Stimulated activated CD4-positive, alpha-beta T cell treated with anti-CD3 and anti-CD28 coated beads, Interleukin-15, amount 100 ng/mL, for 1 hour (primary cell): ENCODE measurements at places on chromosomes 4 and X.

DNA sequence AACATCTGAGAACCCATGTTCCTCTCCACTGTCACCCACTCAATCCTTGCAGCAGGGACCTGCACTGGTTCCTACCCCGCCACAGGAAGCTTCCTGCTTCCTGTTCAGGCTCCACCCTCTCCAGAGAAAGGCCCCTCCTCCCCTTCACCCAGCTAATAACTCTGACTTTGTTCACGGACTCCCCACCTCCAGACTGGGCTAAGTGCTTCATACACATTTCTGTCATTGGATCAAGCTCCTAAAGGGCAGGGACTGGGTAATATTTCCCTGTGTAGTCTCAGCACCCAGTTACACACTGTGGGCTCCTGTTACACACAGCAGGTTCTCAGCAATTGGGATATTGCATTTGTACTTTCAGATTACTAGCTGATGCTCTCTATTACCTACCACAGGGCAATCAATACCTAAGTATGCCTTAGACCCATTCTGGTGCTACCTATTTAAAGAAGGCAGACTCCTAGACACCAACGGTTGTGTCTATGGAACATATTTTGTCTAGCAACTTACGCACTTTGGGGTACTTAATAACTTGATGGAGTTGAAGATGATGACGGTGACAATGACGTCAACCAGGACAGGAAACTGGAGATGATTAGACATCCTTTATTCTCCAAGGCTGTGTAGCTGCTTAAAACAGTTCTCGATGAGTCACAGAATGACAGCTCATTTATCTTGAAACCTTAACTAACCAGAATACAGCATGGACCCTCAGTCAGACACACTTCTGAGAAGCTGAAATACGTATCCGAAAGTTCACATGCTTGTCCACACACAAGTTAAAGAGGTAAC is 58.1 kb downstream of the MAML3 start:
- DNase-seq = no peak

- DNase-seq = no peak
These were observed 73.6 kb upstream of the COX18 start for GRCh38 chr4:73142995-73143547.

GRCh38 chr4:22500128-22500611 is 15.7 kb downstream of the ADGRA3 start:
- DNase-seq = no peak

GRCh38 chr4:25487155-25487554 is 110.1 kb downstream of the ANAPC4 start:
- DNase-seq = no peak

DNA sequence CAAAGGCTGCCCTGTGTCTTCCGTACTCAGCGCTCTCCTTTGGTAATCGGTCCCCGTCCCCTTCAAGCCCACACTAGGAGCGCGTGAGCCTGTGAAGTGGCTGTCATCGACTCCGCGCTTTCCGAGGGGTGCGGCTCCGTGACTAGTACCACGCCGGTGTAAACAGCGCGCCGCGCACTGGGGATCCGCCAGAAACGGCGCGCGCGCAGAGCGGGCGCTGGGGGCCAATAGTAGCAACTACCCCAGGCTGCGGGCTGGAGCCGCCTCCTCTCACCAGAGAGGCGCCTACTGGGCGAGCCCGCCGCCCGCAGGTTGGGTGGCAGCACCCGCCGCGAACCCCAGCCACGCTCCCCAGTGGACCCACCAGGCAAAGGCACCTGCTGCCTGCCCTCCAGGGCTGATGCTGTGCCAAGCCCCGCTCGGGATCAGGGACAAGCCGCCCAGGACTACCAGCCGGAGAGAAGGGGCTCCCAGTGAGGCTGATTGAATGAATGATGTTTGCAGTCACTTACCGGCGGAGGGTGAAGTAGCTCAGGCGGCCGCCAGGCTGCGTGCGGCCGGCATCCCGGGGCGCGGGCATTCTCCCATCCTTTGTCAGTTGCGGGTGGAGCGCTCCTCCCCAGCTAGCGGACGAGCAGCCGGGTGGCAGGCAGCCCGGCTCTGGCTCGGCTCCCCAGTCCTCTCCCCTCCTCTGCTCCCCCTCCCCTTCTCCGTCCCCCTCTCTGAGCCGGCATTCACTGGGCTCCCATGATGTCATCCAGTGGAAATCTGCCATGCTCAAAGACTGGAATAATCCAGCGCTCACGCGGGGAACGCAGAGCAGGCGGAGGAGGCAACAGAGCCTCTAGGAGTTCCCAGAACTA is 370.3 kb upstream of the SMIM31 start:
- DNase-seq = no peak

DNA sequence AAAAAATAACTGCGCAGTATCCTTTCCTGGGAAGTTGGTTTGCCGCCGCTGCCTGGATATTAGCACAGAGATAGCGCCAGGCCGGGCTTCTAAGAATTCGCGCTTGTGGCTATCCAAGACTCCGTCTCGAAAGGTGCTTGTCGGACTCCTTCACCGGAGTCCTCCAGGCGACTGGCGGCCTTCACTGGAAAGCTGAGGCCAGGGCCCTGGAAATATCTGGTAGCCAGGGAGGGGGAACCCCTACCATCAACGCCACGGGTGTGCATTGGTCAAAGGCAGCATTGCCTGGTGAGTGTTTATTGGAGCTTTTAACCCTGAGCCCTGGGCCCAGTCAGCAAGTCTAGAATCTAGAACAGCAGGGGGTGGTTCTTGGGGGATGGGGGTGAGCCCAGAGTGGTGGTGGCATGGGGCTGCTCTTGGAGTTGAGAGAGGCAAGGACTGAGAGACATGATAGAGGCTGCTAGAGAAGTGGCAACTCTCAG is 577 bp upstream of the PIM2 start:
- DNase-seq = no peak

DNA sequence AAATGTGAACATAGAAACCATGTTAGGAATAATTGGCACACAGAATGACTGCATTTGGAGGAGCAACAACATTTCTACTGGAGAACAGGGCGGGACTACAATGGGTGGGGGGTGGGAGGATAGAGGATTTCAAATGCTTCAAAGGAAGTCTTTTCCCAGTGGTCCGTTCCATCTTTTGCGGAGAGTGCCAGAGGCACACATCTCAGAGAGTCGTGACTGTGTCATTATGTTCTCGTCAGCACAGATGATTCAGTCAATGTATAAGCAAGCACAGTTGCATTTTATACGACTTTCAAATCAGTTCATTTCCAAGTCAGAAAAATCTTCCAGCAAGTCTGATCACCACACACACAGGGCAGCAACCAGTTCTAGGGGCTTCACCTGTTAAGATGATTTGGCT is 22.7 kb upstream of the GPR50 start:
- DNase-seq = no peak

DNA sequence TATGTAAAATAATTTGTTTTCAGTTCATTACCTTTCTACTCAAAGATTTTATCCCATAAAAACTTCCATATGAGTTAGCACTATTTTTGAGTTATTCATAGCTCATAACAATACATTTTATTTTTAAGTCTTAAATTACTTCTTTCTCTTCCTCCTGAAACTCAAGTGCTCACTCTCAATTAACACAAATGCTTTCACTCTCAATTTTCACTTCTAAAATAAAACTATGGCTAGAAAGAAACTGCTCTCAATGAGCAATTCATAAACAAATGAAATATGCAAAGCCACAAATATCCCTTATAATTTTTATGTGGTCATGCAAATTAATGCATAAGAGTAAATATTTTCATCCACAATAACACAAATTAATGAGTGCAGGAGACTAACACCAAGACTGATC is 38.8 kb downstream of the MAML3 start:
- DNase-seq = no peak

GRCh38 chr4:170723171-170723570 is 633.4 kb upstream of the AADAT start:
- no peak for DNase-seq

GRCh38 chrX:110066488-110067225 is 63.7 kb downstream of the TMEM164 start:
- no peak for DNase-seq

GRCh38 chr4:169485791-169486742 is 126.3 kb downstream of the NEK1 start:
- DNase-seq = no peak

DNA sequence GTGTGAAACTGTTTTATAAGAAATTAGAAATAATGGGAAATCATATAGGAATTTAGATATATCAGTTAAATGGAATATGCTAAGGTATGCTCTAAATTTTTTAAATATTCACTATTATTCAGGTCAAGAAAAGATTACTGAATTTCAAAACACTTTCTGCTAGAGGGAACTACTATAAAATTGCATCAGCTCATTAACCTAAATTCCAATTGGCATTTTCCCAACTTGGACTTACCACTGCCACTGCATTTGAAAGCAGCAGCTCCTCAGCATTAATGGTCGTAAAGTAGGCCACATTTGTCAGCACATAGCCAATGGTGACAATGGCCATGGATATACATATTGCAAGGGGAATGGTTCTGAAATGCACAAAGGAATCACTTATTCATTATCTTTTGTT is 57.3 kb downstream of the SLC7A11 start:
- no peak for DNase-seq

DNA sequence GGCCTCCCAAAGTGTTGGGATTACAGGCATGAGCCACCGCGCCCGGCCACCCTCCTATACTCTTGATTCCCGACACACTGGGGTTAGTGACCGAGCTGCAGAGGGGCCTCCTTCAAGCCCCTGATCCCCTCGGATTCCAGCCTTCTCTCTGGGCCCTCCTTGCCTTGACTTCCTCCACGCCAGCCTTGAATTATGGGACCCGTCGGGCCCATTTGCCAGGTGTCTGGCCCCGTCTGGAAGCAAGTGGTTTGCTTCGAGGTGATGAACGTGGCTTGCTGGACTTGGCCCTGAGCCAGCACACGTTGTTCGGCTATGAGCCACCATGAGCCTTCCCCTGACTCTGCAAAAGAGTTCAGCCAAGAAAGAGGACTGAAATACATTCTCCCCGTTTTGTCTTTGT is 37.4 kb upstream of the GRPEL1 start:
- DNase-seq = no peak

DNA sequence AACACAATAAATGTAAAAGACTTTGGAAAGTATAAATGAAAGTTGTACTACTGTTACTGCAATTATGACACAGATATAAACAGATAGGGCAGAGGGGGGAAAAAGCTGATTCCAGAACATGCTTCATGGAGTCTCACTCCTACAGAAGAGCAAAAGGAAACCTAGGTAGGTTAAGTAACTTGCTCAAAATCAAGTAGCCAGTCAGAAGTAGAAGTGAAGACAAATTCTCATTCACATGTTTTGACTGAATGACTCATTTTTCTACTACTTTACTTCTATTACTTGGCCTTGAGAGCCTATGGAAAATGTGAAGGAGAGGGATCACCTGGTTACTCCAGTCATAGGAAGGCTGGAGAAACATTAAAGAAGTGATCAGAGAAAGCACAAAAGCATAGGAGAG is 23.6 kb upstream of the RASGEF1B start:
- DNase-seq = no peak

DNA sequence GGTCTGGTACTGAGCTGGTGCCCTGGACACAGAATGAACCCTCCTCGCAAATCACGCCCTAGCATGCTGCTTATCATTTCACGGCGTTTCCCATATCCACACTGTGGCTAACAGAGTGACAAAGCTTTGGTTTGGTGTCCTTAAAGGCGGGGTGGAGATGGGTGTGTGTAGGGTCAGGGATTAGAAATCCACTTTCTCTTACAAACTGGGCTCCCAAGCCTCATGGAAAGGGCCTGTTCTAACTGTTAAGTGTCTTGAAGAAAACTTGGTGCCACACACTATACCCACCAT is 735 bp upstream of the CHRDL1 start:
- no peak for DNase-seq

GRCh38 chrX:131405497-131405896 is 116.4 kb upstream of the IGSF1 start:
- DNase-seq = no peak

- DNase-seq = no peak
These were observed 25.3 kb upstream of the ARHGEF38 start for GRCh38 chr4:105527081-105527480.

- no peak for DNase-seq
These were observed 1.8 kb downstream of the TLR10 start for GRCh38 chr4:38780833-38781484.

DNA sequence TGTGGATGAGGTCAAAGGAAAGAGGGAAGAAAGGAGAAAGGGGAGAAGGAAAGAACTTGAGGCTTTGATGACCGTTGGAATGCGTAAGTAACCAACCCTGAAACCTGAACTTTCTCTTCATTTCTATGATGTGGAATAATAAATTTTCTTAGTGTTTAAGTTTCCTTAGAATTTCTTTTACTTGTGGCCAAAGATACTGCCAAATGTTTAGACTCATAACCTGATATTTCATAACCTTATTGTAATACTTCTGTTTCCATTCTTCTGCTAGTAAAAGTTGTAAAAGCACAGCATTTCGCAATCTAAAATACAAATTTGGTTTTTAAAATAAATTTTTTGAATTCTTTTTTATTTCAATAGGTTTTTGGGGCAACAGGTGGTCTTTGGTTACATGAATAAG is 258.5 kb upstream of the GIMD1 start:
- DNase-seq = no peak

DNA sequence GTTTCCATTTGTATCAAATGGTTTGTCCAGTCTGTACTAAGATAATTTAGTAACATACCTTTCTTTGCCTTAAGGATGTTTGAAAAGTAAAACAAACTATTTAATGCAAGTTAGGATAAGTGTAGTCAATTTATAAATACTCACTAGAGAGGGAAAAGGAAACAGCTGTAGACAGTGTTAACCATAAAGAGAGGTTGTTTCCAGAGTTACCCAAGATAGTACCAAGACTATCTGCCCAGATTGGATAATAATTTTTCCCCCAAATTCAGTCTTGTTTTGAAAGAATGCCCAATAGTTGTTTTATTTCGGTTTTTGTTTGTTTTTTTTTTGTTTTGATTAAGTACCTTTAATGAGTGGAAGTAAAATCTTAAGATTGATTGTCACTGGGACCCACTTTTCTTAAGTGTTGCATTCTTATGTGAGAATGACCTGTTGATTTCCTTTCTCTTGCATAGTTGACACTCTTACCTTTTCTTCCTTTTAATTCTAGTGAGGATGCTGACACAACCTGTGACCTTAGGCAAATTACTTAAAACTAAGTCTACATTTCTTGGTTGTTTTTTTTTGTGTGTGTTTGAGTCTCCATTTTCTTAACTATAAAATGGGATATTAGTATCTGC is 12.8 kb downstream of the AFF1 start:
- DNase-seq = no peak

GRCh38 chr4:79325864-79326328 is at the start of gene NAA11:
TSS of gene NAA11 (minus strand) at chr4:79326061. CDS start at chr4:79325877, 184 bp downstream.
- no peak for DNase-seq

- no peak for DNase-seq
These were observed 146.8 kb downstream of the FSTL5 start for GRCh38 chr4:162016991-162017390.

DNA sequence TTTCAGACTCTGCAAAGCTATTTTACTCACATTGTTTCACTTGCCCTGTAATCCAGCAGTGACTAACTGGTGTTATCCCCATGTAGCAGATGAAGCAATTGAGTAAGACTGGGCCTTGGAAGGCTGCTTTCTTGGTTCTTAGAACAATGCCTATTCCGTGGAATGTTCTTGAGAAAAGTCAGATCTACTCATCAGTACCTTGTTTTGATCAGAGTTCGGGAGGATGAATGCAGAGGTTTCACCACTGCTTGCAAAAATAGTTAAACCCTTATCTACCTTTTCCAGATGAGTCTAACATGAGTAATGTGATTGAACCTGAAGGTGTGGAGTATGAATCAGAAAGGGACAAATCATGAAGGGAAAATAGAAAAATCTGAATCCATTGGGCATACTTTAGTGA is 1.8 kb downstream of the MAOB start:
- no peak for DNase-seq

- no peak for DNase-seq
These were observed 20.8 kb upstream of the CDS1 start for GRCh38 chr4:84562156-84562555.

GRCh38 chr4:135244696-135245095 is 1043.1 kb upstream of the PABPC4L start:
- DNase-seq = no peak
